ENCODE measurements at places on chromosomes 5 and 9. TPM values are rescaled to one million over a fixed set of nuclear protein-coding genes. Genes with fewer than 3 reads are reported as not detected.

Gene CXCL14
- not detected for total RNA-seq

DNA sequence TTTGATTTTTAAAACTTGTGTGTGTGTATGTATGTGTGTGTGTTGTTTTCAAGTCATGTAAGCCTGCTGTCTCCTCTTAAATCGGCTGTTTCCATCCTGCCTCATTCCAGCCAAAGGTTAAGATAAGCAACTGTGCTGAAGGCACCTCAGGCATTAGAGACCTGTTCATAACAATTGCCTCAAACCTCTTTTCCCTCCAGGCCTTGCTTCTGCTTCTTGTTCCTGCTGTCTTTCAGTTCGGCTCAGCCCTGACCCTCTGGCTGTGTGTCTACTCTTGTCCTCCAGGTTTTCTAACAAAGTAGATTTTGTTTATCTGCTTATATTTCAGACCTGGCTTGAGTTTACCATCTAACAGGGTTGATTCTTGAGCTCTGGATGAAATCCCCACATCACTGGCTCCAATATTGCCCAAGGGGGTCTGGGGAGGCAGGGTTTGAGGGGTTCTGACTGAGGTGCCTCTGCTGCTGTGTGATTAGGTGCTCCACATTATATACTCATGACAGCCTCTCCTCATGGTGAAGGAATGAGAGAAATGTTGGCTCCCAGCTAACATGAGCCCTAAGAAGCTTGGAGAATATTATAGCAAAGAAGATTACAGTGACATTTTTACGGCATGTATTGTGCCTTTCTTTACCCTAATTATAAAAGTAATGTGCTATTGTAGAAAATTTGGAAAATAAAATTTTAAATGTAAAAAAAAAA, 229.7 kb upstream of the PIK3R1 start:
- no peak overlapping the region for H3K27ac ChIP-seq
- H3K4me1 ChIP-seq, result no peaks in the 10 kb centered on the region
- H3K36me3 ChIP-seq, result no peaks in the 10 kb centered on the region
- DNase-seq, result no peak

GRCh38 chr5:120499876-120500563, 35.9 kb downstream of the PRR16 start:
- no peak overlapping the region for H3K27ac ChIP-seq
- H3K27me3 ChIP-seq, result no peaks in the 10 kb centered on the region
- no peaks in the 10 kb centered on the region for H3K36me3 ChIP-seq
- H3K4me3 ChIP-seq, result no peak overlapping the region

Gene CD14
- 1.4 TPM for total RNA-seq

Gene PTPN3
- total RNA-seq, result not detected

- DNase-seq, result no peak
- H3K4me3 ChIP-seq, result no peak overlapping the region
- H3K27me3 ChIP-seq, result no peaks in the 10 kb centered on the region
- H3K4me1 ChIP-seq, result peaks cover 8% of the 10 kb centered on the region
- H3K27ac ChIP-seq, result no peak overlapping the region
These were observed 77.8 kb downstream of the TTLL11 start for GRCh38 chr9:122015170-122015821.
